ENCODE measurements at places on chromosomes 12 and 14. TPM values are rescaled to one million over a fixed set of nuclear protein-coding genes. Genes with fewer than 3 reads are reported as not detected.

Gene CFAP54
- total RNA-seq, result 0.83 TPM

Gene INSM2
- not detected for total RNA-seq

Gene KRT80
- total RNA-seq, result not detected

Gene CD163L1
- 7.2 TPM for total RNA-seq

Gene POLE2
- total RNA-seq, result 4.0 TPM
